ENCODE measurements at places on chromosomes 2 and 18.

GRCh38 chr18:80241919-80242777 is 5.2 kb downstream of the PARD6G start:
- no peak for DNase-seq

- DNase-seq = no peak
These were observed 23.7 kb upstream of the DNAH6 start for GRCh38 chr2:84492571-84492970.

DNA sequence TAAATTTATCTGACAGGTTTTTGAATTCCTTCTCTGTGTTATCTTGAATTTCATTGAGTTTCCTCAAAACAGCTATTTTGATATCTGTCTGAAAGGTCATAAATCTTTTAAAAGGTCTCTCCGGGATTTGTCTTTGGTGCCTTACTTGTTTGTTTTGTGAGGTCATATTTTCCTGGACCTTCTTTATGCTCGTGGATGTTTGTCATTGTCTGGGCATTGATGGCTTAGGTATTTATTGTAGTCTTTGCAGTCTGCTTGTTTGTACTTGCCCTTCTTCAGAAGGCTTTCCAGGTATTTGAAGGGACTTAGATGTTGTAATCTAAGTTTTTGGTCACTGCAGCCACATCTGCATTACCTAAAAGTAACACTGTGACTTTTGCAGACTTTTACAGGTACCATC is 355.2 kb downstream of the PARD3B start:
- DNase-seq = no peak

GRCh38 chr2:96148410-96149217 is 3.4 kb upstream of the DUSP2 start:
- peak; percentile 95 for DNase-seq

DNA sequence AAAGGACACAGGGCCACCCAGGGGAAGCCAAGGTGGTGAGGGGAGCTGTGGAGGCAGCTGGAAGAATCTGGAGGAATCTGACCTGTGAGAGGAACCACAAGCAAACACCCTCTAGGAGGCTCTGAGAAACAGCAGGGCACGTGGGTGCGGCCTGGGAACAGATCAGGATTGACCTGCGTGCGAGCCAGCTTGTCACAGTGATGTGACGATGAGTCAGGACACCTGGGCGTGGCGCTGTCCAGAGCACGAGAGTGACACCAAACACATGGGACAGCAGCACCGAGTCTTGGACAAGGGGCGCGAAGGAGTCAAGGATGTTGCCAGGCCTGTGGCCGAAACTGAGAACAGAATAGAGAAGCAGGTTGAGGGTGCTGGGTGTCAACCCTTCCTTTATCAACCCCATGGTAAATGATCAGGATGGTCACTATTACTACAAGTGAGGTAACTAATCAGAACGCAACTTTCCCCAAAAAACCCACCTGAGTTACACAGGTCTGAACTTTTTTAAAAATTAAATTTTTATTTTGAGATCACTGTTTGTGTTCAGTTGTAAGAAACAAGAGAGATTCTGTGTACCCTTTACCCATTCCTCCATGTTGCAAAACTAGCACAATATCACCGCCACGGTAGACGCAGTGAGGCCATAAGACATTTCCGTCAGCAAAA is 637 bp upstream of the SFT2D3 start:
- DNase-seq = no peak

DNA sequence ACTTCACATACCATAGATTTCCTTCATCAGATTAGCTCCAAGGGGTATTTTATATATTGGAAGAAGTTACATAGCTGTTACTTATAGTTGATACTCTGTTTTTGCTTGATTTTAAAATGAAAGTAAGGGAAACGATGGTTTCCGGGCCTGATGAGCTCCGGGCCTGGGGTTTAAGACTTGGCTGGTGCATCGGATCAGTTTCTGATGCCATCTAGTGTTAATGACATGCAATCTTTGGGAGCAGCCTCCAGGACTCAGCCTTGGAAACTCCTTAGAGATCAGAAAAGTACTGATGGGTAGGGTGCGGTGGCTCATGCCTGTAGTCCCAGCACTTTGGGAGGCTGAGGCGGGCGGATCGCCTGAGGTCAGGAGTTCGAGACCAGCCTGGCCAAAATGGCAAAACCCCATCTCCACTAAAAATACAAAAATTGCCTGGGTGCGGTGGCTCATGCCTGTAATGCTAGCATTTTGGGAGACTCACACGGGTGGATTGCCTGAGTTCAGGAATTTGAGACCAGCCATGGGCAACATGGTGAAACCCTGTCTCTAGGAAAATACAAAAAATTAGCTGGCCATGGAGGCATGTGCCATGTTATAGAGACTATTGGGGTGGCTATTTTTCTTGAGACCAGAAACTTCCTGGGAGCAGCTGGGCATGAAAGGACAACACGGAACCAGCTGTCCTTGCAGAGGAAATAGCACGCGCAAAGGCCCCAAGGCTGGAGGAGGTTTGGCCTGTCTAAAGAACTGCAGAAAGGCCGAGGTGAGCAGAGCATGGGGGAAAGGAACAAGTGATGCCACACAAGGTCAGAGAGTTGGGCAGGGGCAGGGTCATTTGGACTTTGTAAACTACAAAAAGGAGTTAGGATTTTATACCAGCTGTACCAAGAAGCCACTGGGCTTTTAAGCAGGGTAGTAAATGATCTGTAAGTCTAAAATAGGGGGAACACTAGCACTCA is 46.9 kb upstream of the CNOT11 start:
- no peak for DNase-seq

- no peak for DNase-seq
These were observed 1.1 kb upstream of the TMEM185B start for GRCh38 chr2:120224256-120224655.

DNA sequence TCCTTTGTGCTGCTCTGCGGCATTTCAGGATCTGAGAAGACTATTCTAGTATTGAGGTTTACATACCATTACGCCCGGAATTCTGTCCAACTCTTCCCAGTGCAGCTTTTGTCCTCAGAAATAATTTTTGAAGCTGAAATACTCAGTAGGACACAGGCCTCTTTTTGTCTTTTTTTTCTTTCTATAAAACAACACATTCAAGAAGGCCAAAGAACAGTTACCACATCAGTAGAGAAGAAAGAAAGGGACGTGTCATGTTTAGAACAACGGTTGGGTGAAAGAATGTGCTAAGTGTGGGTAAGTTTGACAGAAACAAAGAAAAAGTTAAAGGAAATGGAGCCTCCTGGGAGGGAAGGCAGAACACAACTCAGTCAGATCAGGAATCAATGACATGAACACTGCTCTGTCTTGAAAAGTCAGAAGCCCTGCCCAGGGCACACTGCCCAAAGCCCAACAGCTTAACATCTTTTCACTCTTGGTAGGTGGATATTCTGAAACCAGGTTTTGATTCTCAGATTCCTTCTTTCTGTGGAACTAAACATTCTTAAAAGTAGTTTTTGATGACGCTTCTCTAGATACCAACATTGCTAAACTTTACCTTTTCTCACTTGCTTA is 198.6 kb upstream of the CWC22 start:
- no peak for DNase-seq

DNA sequence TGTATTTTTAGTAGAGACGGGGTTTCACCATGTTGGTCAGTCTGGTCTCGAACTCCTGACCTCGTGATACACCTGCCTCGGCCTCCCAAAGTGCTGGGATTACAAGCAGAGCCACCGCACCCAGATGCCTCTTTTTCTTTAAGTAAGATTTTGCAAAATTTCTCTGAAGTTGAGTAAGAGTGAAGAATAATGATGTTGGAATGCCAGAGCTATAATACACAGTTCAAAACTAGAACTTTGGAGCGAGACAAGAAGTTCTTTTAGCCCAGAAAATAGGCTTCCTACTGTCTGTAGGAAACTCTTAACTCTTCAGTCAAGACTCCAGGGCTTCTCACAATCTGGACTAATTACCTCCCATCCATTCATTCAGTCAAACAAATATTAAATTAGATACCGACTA is 51.4 kb downstream of the MARCHF4 start:
- DNase-seq = no peak

DNA sequence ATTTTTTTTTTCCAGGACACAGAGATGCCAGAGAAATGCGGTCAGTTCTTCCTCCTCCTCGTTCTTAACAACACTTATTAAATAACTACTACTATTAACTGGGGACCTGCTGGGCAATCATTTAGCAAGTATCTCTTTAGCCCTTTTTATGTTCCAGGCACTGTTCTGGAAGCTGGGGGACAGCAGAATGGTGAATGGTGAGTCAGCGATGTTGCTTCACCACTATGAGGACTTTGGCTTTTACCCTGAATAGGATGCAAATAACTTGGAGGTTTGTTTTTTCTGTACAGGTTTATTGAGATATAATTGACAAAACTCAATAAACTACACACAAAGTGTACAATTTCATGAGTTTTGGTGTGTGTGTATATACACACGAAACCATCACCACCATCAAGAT is 179.9 kb upstream of the MSH6 start:
- no peak for DNase-seq

- no peak for DNase-seq
These were observed 183.8 kb upstream of the STON1 start for GRCh38 chr2:48346124-48346536.

DNA sequence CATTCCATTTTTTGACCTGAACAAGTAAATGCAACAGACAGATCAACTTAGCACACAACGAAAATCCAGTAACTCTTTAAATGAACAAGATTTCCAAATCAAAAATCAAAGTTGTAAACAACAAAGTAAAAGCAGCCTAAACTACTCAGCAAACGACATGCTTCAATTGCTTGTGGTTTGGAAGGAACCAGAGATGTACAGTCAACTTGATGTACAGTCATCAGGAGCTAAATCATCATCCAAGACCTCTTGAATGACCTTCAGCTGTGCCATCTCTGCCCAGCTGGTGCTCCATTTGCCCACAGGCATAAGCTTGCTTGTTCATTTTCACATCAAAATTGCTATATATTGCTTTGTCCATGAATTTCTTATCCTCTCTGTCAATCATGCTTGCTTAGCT is 109.8 kb downstream of the UPP2 start:
- DNase-seq = no peak

GRCh38 chr2:85319796-85320195 is 8.0 kb downstream of the TGOLN2 start:
- DNase-seq = no peak

DNA sequence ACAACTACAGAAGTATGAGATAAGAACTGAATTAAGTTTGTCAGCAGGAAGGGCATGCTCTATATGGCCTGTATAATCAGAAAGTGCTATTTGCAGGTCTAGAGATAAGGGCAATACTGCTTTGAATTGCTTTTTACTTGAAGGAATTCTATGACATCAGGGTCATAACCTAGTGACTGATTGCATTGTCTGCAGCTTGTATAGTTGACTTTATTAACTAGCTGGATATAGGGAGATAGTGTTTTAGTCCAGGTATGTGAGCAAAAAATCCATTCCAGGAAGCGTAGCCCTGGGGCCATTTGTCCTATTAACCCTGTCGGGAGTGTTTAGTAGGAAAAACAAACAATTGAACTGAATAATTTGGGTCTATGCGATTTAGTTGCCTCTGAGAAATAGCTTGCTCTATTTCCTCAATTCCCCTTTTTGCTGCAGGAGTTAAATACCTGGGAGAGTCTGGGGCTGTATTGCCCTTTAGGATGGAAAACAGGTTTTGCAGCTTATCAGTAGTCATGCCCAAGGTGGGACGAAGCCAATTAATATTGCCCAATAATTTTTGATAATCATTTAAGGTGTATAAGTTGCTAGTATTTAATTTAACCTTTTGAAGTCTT is 30.0 kb downstream of the HTR2B start:
- DNase-seq = no peak

GRCh38 chr18:44766450-44766849 is 85.8 kb downstream of the SETBP1 start:
- DNase-seq = no peak

- no peak for DNase-seq
These were observed 36.5 kb upstream of the GLS start for GRCh38 chr2:190843890-190844699.

GRCh38 chr2:171247741-171248662 is 87.3 kb upstream of the TLK1 start:
- no peak for DNase-seq
